ENCODE measurements at places on chromosomes 2 and 18.

DNA sequence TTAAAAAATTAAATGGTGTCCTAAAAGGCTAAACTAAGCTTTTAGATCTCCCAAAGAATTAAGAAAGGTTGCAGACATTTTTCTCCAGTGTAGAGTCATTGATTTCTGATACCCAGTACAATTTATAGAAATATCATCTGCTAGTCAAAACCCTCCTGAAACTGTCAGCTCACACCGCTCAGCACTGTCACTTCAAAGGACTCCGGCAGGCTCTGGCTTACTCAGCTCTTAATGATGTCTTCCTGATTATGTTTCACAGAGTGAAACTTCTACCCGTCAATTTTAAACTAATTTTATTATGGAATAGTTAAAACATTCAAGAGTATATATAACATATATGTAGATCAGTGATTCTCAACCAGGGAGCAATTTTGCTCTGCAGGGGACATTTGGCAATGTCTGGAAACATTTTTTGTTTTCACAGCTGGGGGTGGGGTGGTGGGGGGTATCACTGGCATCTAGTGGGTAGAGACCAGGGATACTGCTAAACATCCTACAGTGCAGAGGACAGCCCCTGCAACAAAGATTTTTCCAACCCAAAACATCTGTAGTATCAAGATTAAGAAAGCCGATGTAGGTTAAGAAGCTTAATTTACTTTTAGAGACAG, 31.6 kb downstream of the CDK15 start:
- no peak for DNase-seq

DNA sequence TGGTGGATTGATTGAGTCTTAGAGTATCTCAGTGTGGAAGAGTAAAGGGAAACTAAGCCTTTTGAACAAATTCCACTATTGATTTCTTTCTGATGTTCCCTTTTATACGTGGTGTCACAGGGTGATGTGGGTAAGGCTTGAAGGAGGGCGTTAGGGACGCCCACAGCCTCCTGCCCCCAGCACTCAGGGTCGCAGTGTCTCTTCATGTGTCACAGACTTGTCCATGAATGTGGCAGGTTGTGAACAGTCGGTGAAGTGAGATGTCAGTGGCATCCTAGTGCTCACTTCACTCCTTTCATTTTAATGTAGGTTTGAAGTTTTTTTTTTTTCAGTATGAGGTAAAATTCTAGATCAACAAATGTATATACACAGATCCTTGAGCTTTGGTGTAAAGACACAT, 123.2 kb upstream of the IL1R2 start:
- DNase-seq: no peak

GRCh38 chr2:36564377-36564930, 33.5 kb downstream of the FEZ2 start:
- no peak for DNase-seq

- DNase-seq: no peak
These were observed at the start of gene TUBA3E for GRCh38 chr2:130198343-130198742. TSS of gene TUBA3E (minus strand) at chr2:130198439. CDS start at chr2:130198360, 79 bp downstream.

GRCh38 chr2:25230948-25231311, 62.5 kb upstream of the POMC start:
- no peak for DNase-seq

GRCh38 chr2:130949954-130950353, 113.2 kb downstream of the ARHGEF4 start:
- no peak for DNase-seq

DNA sequence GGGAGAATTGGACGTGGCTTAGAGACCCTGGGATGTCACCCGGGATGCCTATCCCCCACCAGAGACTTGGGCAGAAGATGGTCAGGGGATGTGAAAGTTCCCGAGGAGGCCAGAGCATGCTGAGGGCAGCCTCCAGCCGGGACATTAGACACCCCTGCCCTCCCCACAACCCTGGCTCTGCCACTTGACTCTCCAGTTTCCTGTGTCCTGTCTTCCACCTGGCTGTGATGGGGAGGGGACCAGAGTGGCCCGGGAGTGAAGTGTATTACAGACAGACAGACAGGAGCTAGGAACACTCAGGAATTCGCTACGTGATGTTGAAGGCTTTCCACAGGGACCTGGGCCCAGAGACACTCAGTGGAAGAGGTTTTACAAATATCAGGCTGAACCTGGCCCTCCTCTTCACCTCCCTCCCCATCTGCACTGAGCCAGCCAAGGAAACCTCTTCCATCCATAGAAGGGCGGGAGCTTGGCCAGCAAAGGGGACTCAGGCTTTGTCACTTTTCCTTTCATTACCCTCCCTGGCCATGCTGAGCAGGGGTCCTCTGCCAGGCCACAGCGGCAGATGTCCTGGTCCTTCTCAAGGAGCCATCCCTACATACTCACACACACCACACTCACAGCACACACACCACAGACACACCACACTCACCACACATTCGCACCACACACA, 60.7 kb downstream of the SDC1 start:
- no peak for DNase-seq

- no peak for DNase-seq
These were observed 11.6 kb downstream of the OXER1 start for GRCh38 chr2:42752314-42752713.

GRCh38 chr2:64203858-64204632, 59.8 kb upstream of the PELI1 start:
- peak; percentile 33 for DNase-seq

- no peak for DNase-seq
These were observed 53.5 kb upstream of the LCLAT1 start for GRCh38 chr2:30393510-30393909.

DNA sequence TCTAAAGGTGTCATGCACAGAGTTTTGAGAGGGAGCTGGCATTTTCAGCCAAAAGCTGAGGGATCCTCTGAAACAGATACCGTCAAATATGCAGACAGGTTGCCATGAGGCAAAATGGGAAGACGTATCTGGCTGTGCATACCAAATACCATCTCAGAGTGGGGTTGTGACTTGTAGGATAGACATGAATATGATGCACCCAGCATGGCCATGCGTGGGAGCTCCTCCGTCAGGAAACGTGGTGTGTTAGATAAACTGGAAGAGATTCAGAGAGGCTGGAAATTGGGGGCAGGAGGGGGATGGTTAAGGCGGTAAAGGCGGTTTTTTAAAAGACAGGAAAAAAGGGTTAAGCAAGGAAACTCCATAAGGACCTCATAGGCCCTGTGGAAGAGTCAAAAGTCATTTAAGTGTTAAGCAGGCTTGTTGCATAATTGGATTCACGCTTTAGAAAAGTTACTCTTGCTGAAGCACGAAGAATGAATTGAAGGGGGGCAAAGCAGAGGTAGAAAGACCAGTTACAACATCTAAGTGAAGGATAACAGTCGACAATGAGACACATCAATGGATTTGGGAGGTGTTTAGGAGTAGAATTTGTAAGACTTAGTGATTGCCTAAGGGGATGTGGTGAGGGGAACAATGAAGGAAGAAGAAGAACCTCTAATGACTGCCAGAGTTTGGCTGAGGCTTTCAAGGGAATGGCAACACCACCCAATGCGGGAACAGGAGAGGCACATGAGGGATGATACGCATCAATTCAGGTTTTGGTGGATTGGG, 139.6 kb upstream of the CTAGE1 start:
- no peak for DNase-seq

DNA sequence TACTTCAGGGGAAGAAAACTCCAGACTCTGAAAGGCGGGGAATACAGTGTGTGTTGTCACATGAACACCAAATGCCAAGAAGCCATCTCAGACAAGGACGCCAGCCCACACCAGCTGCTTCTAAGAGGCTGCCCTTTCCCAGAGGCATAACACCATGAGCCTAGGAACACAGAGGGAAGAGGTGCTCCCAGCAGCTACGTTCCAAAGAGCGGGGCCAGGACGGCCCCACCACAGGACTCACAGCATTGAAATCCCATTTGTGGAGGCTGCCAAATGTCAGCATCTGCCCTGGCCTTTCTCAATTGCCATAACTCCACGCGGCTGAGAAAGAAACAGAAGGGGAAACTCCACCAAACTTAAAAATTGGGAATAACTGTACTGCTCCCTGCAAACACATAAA, 20.1 kb upstream of the ID2 start:
- DNase-seq: no peak

DNA sequence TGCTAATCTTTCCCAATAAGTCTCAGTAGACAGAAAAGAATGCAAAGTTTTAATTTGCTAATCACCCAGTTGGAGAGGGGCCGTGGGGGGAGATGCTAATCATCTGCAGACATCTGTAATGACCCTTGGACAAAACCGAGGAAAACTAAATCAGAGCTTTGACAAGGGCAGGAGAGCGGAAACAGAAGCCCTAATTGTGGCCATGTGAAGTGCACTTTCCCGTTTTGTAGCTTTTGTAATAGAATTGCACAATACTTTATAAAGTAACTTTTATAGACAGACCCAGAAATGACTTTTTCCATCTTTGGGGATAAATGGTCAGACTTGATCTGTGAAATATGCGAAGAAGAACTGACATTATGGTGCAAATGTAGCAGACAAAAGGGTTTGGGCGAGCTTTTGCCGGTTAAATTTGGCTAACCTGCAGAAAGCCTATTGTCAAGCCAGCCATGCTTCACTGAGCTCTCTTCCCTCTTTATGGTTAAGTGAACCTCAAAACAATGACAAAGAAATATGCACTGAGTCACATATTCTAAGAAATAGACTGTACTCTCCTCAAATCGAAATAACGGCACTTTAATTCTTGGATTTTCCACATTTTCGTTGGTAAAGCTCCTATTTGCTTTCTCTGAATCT, 980.1 kb upstream of the POU3F3 start:
- DNase-seq: no peak
